Midbrain (tissue), 1 donor: ENCODE measurements at places on chromosomes 13 and 19.
A peak's percentile ranks its signal among the peaks of the same experiment; 100 is the strongest.

GRCh38 chr19:49954933-49955332, 6.0 kb downstream of the SIGLEC11 start:
- no peak for DNase-seq

GRCh38 chr19:34278783-34279182, 24.4 kb downstream of the GARRE1 start:
- no peak for DNase-seq

- no peak for DNase-seq
Observed at GRCh38 chr13:26348966-26349365, 95.0 kb downstream of the CDK8 start.

DNA sequence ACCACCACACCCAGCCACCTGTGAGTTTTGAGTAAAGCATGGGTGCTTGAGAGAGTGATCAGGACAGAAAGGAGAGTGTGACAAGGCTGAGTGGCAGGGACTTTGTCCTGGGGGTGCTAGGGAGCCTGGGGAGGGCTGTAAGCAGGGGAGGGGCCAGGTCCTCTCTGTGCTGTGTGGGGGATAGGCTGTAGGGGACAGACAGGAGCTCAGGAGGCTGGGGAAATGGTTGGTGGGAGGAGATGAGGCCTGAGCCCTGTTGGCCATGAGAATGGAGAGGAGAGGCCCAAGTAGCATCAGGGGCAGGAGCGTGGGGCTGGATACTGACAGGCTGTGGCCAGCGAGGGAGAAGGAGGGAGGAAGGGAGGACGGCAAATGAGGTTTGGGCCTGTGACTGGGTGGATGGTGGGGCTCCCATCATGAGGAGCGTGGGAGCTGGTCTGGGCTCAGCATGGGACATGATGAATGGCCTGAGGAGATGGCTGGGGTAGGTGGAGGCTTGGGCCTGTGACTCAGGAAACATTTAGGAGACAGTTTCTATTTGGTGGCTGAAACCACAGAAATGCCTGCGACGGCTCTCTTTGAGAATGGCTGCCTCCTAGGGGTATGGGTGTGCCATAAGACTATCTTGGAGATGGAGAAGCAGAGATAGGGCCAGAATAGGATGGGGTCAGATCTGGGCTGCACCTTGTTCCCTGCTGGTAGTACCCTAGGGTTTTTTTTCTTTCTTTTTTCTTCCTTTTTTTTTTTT, 25.0 kb downstream of the GRIN2D start:
- DNase-seq, result no peak

GRCh38 chr19:15288146-15288963, 44.0 kb downstream of the BRD4 start:
- peak; percentile 92 for DNase-seq

DNA sequence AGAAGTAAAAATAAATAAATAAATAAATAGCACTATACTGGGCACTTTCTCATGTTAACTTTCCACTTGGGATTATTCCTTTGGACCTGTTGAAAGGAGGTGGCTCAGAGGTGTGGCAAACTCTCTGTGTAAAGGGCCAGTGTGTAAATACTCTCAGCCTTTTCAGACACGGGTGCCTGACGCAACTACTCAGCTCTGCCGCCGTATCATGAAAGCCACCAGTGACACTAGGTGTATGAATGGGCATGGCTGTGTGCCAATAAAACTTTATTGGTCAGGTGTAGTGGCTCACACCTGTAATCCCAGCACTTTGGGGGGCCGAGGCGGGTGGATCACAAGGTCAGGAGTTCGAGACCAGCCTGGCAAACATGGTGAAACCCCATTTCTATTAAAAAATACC, 20.1 kb upstream of the SLC39A3 start:
- no peak for DNase-seq

- DNase-seq, result no peak
Observed at GRCh38 chr13:65889368-65889767, 1340.8 kb downstream of the PCDH9 start.

GRCh38 chr13:90405301-90405700, 942.2 kb upstream of the MIR17HG start:
- DNase-seq, result no peak
